ENCODE measurements at places on chromosomes 2 and 18. TPM values are rescaled to one million over a fixed set of nuclear protein-coding genes. Genes with fewer than 3 reads are reported as not detected.

DNA sequence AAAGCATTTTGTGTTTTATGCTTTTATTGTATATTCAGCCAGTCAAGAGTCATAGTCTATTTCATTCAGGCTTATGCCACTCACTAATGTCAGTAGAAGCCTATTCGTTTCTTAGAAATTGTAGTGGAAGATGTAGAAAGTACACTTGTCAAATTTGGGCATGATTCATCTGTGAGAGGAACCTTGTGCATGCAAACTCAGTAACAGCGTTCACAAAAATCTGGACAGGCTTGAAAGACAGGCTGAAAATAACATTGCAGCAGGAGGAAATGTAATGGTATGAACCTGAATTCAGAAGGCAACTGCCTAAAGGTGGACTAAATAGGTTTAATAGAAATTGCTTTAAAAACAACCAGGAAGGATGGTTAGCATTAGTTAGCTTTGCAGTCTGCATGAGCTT is 213.5 kb downstream of the CMPK2 start:
- no peak for DNase-seq

DNA sequence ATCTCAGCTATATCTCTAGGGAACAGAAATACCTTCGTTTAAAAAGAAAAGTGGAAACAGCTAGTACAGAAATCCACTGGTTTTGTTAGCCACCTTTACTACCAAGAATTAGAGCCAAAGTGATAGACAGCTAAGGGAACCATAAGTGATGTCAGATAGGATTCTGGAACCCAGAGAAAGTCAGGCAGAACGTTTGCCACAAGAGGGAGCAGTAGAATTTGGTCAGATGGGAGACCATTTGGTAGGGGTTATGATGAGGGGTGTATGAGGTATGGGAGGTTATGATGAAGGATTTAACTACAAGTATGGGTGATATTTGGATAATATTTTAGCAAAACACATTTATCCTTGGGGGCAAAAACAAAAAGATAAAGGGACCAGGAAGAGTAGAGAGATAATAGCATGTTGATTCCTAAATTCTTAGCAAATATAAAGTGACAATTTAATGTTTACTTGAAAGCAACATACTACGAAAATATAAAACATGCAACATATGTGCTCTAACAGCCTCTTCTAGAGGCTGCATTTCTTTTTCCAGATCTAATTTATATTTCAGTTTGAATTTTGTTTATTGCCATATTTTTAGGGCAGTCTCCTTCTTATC is 3.3 kb downstream of the SLC8A1 start:
- DNase-seq = no peak

DNA sequence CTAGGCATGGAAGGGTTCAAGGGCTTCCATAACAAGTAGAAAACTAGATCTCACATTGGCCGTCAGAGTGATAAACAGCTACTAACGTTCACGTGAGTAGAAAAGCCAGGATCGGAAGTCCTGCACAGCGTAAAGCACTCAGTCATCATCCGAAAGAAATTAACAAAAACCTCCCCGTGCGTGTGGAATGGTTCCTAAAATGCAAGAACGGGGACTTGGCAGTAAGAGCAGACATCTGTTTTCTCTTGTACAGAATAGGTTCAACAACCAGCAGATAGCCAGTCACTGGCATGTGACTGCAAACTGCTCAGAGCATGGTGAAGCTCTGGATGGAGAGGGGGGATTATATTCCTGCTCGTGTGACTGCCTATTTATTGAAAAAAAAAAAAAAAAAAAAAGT is 106.9 kb upstream of the ITGB6 start:
- DNase-seq = no peak

GRCh38 chr2:215702116-215702902 is 266.4 kb upstream of the FN1 start:
- no peak for DNase-seq

GRCh38 chr18:655445-655844 is 2.0 kb upstream of the TYMS start:
- DNase-seq = no peak

The IL36A gene
- not detected for total RNA-seq

GRCh38 chr2:714005-714741 is 37.0 kb upstream of the TMEM18 start:
- DNase-seq = no peak

The RNF103 gene
- 53.9 TPM for total RNA-seq

The MC2R gene
- total RNA-seq = not detected

The KHK gene
- total RNA-seq = 4.0 TPM

- peak; percentile 75 for DNase-seq
These were observed 349.0 kb upstream of the PKDCC start for GRCh38 chr2:41698678-41699422.

The HJURP gene
- 0.52 TPM for total RNA-seq

DNA sequence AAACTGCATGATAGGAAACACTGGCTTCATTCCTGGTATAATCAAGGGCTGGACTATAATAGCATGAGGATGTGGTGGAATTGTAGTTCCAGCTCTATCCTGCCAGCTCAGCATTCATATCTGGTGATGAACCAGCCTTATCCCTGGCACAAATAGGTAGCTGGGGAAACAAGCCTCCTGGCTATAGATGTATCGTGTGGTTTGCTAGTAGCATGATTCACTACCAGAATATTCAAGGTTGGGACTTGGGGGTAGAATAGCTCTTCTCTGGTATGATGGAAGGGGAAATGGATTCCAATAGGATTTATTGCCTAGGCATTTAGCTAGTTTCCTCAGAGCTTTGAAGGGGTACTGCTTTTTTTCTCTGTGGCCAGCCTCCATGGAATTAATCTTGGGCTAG is 532.8 kb downstream of the FBXO15 start:
- no peak for DNase-seq

- DNase-seq = no peak
These were observed 279.4 kb downstream of the CCDC178 start for GRCh38 chr18:33161131-33161530.

DNA sequence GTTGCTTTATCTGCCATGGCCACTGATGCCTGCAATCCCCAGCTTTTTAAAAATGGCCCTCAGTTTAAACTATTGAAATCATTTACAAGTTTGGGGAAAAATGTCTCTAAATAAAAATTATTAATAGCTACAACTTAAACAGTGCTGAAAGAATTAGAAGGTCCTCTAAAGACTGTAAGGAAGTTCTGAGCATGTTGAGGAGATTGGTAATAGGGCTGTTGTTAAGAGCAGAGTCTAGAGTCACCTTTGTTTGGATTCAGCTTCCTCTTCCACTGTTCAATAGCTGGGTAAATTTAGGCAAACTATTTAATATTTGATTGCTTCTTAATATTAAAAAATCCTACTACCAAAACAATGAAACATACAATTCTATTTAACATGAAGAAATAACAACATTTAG is 1127.1 kb upstream of the DDX18 start:
- no peak for DNase-seq

DNA sequence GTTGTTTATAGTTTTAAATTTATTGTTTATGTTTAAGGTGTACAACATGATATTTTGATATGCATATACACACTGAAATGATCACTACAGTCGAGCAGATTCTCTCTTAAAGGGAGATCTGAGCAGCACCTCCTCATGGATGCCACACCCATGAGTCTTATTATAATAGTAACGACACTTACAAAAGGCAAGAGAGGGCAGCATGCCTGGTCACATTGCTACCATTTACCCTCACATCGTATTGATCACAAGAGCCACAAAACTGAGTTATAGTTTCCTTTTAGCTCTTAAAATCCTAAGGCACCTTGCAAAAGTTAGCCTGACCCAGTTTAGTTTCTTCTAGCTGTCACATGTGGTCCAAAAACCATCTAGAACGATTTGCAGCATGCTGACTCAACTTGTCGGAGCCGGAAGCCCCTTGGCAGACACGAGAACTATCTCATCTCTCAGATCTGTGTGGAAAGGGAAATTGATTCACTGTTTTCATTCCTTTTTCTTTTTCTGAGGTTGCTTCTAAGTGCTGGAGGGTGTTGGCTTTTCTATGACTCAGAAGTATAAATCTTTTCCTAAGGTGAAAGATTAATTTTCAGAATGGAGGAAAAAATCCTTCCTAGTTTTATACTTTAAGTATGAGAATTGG is 85.3 kb downstream of the CDC42EP3 start:
- peak; percentile 34 for DNase-seq

- DNase-seq = no peak
These were observed 7.5 kb downstream of the MYO1B start for GRCh38 chr2:191252699-191253098.

- DNase-seq = peak; percentile 63
These were observed 236.0 kb downstream of the DYSF start for GRCh38 chr2:71689393-71689792.

DNA sequence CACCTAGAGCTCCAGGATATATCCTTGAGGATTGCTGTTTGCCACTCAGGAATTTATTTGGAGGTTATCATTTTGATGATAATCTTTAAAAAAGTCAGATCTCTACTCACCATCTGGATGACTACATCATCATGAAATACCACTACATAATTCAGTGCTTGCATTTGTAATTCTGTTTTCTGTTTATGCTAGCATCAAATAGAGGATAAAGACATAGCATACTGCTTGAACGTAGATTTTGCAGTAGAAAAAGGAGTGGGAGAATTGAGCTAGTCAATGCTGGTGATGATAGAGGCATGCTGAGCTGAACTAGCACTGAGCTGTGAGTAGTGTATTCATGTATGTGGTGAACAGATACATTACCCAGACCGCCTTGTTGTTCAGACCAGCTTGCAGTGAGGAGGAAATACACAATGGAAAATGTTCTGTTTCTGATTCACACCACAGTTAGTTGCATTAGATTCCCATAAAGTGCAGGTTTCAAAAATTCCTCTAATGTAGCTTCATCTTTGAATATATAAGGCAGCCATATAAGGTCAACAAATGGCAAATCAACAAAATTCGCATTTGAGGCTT is 68.8 kb upstream of the CDC42EP3 start:
- no peak for DNase-seq

- no peak for DNase-seq
These were observed 120.6 kb downstream of the EHBP1 start for GRCh38 chr2:62826141-62826540.

- DNase-seq = no peak
These were observed 1712.8 kb upstream of the TMEFF2 start for GRCh38 chr2:193907561-193907960.

The KIF1A gene
- total RNA-seq = 1.6 TPM

- no peak for DNase-seq
These were observed 103.4 kb downstream of the CCDC141 start for GRCh38 chr2:178946494-178946893.

The MYCN gene
- total RNA-seq = 0.45 TPM

DNA sequence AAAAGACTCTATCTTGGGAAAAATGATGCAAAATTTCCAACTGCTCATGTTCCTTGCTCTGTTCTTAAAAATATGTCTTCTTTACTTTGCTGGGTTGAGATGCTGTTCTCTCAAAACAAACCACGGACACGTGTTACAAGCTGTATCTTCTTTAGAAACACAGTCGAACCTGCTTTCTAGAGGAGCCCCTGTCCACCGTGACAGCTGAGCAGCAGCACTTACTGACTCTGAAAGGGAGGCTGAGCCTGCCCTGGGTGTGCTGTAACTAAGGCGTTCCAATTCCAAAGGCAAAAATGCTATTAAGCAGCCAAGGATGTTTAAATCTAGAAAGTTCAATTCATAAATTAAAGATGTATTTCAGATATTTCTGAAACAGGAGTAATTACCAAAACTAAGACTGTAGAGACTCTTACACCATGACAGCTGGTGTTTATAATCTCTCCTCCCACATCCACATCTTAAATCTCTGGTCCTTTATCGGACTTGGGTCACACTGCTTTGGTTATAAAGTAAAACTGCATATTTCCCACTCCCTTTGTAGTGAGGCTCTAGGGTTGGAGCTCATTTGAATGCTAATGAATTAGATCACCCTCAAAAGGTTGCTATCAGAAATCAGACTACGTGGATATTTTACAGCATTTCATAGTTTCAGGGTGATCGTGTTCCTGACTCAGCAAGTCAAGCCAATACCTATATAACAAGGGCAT is 281.2 kb upstream of the LYPD1 start:
- DNase-seq = no peak

The UPP2 gene
- not detected for total RNA-seq
